Foreskin keratinocyte (primary cell): ENCODE measurements at places on chromosomes 7 and 10.

GRCh38 chr7:127387974-127388373, 4.5 kb downstream of the ZNF800 start:
- no peak for DNase-seq

- no peak for DNase-seq
These were observed 28.7 kb downstream of the PUS7 start for GRCh38 chr7:105493196-105493922.

GRCh38 chr10:119090026-119090795, 9.6 kb upstream of the EIF3A start:
- DNase-seq: no peak

DNA sequence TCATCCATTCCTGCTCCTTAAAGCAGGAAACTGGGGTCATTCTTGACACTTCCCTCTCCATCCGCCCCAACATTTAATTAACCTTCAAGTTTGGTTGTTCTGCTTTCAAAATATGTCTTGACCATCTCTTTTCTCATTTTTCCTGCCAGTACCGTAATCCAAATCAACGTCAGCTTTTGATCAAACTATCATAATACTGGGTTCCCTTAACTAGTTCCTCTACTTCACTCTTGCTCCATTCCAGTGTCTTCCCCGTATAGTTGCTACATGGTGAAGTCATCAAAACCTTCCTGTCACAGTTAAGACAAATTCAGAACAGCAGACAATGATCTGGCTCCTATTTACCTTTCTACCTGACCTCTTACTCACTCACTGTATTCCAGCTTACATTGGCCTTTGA, 6.6 kb upstream of the KLF14 start:
- DNase-seq: no peak

DNA sequence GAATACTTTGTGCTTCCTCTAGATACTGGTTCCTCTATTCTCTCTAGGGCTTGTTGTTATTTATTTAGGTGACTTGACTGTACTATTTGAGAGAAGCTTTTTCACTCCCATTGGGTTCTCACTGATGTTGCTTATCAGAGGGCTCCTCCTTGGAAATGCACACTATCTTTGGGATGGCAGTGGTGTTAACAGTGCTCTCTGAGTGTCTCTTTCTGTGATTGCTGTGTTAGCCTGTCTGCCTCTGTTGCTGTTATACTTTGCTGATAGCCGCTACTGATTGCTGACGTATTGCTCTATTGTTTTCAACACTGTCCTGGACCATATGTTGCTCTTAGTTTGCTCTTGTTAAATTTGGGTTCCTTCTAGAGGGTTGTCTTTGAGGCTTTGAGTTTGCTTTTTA, 34.7 kb downstream of the ZNF33A start:
- no peak for DNase-seq

GRCh38 chr10:82221601-82222149, 346.7 kb downstream of the NRG3 start:
- DNase-seq: no peak

DNA sequence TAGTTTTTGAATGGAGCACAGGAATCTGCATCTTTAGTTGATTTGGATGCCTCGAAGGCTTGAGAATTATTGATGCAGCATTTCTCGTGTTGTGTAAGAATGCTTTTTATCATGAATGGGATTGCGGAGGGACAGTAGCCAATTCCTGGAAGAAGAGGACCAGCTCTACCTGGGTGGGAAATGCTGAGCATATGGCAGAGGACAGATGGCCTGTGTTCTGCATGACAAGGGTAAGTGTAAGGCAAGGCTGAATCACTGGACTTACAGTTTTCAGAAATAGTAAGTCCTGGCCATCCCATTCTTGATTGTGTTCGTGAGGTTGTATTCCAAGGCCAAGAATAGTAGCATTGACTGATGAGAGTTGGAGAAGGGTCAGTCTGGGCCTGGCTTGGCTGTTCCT, 15.9 kb downstream of the RP9 start:
- no peak for DNase-seq

- no peak for DNase-seq
These were observed 44.2 kb downstream of the ZCCHC24 start for GRCh38 chr10:79401015-79401921.

DNA sequence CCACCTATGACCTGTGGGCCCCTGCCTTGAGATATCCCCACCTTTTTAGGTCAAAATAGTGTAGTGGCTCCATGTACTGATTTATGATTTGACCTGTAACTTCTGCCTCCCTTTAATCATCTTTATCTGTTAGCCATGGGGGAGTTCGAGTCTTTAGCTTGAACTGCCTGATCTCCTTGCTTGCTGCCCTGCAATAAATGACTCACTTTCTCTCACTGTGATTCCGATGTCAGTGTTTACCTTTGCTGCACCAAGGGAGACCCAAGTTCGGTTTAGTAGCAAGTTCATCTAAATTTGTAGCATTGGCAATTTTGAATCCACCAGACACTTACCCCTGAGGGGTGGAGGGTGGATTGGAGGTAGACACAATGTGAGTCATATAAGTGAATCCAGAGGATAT, 814.6 kb upstream of the AUTS2 start:
- no peak for DNase-seq

- DNase-seq: no peak
These were observed 101.7 kb upstream of the CTTNBP2 start for GRCh38 chr7:117974891-117975290.

GRCh38 chr10:61900829-61901792, at the start of gene ARID5B:
ARID5B (plus strand) TSS chr10:61901699; CDS start chr10:61901710, 11 bp downstream.
- DNase-seq: peak; percentile 64

- no peak for DNase-seq
These were observed 95.7 kb downstream of the PKD1L1 start for GRCh38 chr7:47852330-47853245.
